Posterior vena cava (tissue), 2 donors: ENCODE measurements at places on chromosomes 7 and 10.

DNA sequence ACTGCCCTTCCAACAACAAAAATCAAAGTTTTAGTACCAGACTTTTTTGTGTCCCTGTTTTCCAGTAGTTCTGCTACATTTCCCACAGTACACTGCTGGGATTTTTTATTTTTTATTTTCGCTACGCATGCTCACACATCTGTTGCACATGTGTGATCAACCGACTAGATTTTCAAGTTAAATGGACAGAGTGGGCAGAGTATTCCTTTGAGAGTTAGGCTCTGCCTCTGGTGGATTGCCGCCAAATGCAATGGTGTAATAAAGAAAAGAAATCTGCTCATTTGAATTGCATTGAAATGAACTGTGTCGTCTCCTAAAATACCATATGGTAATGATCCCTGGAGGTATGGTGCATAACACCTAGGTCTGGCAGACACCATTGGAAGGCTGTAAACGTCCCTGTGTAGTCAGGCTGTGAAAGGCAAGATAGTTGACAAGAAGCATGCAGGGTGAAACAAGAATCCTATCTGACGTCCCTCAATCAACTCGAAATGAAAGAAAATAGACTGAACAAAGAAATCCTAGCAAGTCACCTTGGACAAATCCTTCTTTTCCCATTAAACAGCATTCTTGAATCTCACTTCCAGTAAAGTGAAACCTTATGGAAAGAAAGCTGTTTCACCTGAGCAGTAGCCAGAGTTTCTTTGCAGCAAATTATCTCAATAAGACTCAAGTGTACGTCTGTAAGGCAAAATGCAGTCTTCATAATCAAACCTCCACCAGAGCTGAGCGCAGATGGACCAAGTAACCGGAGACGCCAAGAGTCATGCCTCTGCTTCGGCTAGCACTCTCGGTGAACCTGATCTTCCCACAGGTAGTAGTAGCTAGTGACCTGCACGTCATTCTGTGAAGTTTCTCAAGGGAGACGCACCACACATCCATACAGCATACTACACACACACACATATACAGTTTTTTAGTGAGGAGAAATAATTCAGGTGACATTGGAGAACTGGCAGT, 357.3 kb downstream of the CRPPA start:
- no peak for DNase-seq

GRCh38 chr7:88545663-88546062, 213.8 kb upstream of the ZNF804B start:
- DNase-seq = no peak

DNA sequence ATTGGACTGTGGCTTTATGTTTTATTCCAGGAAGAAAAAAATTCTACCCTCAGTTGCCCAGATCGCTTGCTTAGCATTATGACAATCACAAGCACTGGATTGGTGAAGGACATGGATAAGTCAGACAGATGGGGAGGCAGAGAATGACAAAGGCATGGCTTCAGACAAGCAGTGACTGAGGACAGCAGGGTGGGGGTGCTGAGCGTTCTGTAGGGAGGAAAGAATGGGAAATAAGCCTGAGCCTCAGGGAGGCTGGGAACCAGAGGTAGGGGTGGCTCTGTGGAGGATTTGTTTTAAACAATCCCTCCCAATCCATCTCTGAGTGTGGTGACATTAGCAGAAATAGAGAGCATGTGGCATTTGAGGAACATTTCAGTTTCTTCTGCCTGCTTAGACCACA, 896.9 kb downstream of the CCSER2 start:
- DNase-seq = no peak

- DNase-seq = no peak
Observed at GRCh38 chr7:29019896-29020295, 61.8 kb upstream of the TRIL start.

DNA sequence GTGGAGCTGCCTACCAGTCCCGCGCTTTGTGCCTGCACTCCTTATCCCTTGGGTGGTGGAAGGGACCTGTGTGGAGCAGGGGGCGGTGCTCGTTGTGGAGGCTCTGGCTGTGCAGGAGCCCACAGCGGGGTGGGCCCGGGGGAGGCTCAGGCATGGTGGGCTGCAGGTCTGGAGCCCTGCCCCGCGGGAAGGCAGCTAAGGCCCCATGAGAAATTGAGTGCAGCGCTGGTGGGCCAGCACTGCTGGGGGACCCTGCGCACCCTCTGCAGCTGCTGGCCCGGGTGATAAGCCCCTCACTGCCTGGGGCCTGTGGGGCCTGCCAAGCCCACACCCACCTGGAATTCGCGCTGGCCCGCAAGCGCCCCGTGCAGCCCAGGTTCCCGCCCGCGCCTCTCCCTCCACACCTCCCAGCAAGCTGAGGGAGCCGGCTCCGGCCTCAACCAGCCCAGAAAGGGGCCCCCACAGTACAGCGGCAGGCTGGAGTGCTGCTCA, 859.6 kb upstream of the KCND2 start:
- DNase-seq = peak; percentile 69

DNA sequence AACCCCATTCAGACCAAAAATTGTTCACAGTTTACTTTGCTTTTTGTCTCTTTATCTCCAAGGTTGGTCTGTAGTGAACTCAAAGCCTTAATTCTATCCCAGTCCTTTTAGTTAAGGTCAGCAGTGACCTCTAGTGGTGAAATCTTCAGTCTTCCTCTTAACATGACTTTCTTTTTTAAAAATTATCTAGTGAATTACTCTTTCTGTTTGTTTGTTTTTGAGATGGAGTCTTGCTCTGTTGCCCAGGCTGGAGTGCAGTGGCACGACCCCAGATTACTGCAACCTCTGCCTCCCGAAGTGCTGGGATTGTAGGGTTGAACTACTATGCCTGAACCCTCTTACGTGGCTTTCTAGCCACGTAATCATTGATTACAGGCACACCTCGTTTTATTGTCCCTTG, 25.0 kb downstream of the ZNF487 start:
- no peak for DNase-seq

DNA sequence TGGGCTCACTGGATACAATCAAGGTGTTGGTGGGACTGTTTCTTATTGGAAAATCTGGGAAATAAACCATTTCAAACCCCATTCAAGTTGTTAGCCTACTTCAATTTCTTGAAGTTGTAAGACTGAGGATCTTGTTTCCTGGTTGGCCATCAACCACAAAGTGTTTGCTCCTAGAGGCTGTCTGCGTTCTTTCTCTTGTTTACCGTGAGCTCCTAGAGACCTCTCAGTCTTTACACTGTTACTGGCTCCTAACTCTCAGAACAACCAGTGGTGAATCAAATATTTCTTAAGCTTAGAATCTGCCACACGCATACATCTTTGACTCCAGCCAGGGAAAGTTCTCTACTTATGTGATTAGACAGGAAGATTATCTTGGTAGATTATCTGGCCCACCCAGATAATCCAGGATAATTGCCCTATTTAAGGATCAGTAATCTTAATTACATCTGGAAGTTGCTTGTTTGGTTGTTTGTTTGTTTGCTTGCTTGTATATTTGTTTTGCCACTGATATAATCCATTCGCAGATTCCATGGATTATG, 798.7 kb downstream of the IPMK start:
- no peak for DNase-seq

- peak; percentile 96 for DNase-seq
Observed at GRCh38 chr7:2104107-2104710, 128.5 kb downstream of the MAD1L1 start.

- no peak for DNase-seq
Observed at GRCh38 chr7:122901250-122901649, 15.0 kb upstream of the CADPS2 start.
